ENCODE measurements at places on chromosomes 16 and 17. TPM values are rescaled to one million over a fixed set of nuclear protein-coding genes. Genes with fewer than 3 reads are reported as not detected.

DNA sequence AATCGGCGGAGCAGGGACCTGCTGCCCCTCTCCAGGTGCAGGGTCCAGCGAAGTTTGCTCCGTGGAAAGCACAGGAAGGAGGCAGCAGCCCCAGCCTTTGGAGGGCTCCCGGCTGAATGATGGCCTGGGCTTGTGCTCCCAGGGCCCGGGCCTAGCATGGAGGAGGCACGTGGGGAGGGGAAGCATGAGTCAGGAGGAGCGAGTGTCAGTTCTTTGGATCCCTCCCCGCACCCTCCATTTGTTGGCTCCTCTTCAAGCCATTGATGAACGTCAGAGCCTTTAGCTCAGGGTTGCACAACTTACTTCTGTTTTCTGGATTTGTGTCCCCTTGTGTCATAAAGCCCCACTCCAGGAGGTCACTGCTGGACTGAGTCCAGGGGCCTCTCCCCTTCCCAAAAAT lies 25.8 kb downstream of the TTYH2 start:
- DNase-seq, result peak; percentile 53

- no peak for DNase-seq
These were observed 10.9 kb downstream of the SLC9A5 start for GRCh38 chr16:67259705-67260104.

DNA sequence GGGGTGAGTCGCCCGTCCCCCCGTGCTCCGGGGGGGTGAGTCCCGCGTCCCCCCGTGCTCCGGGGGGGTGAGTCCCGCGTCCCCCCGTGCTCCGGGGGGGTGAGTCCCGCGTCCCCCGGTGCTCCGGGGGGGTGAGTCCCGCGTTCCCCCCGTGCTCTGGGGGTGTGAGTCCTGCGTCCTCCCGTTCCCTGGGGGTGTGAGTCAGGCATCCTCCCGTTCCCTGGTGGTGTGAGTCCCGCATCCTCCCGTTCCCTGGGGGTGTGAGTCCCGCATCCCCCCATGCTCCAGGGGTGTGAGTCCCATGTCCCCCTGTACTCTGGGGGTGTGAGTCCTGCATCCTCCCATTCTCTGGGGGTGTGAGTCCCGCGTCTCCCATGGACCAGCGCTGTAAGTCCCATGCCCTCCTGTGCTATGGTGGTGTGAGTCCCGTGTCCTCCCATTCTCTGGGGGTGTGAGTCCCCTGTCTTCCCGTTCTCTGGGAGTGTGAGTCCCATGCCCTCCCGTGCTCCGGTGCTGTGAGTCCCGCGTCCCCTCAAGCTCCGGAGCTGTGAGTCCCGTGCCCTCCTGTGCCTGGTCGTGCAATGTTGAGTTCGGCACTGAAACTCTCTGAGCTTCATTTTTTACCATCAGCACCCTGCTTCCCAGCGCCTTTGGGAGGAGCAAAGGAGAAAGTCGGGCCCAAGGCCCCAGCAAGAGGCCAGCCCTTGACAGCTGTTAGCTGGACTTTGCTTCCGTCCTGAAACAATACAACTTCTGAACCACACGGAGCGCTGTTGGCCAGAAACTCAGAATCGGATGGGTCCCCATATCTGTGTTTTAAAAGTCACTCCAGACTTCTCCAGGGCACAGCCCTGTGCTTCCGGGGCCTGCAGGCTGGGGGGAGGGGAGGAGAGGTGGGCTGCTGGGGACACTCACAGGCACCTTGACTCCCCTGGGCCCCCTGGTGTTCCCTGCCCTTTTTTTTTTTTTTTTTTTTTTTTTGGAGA lies 11.5 kb upstream of the ZC3H18 start:
- DNase-seq, result peak; percentile 91

- no peak for DNase-seq
These were observed 59.4 kb downstream of the CLEC19A start for GRCh38 chr16:19344980-19345379.

DNA sequence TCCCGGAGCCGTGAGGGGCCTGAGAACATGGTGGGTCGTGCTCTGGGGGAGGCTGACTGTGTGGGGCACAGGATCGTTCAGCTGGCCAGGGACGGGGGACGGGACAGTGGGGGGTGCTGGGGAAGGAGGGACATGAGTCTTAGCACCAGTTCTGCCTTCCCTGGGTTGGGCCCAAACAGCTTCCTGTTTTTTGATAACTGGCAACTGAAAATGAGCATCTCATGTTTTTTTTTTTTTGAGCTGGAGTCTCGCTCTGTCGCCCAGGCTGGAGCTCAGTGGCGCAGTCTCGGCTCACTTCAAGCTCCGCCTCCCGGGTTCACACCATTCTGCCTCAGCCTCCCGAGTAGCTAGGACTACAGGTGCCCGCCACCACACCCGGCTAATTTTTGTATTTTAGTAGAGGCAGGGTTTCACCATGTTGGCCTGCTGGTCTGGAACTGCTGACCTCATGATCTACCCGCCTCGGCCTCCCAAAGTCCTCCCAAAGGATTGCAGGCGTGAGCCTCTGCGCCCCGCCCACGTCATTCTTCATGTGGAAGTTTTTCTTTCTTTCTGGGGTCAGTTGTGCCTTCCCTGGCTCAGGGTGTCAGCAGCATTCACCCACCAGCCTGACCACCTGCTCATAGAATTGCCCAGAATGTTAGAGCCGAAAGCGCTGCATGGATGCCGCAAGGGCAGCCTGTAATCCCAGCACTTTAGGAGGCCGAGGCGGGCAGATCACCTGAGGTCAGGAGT lies 6.4 kb downstream of the ASPSCR1 start:
- no peak for DNase-seq

GRCh38 chr16:57156351-57156703 lies 29.5 kb downstream of the PSME3IP1 start:
- DNase-seq, result no peak

GRCh38 chr17:61477204-61477834 lies 25.1 kb downstream of the TBX4 start:
- no peak for DNase-seq

GRCh38 chr16:48559462-48560211 lies 50.3 kb downstream of the N4BP1 start:
- no peak for DNase-seq

DNA sequence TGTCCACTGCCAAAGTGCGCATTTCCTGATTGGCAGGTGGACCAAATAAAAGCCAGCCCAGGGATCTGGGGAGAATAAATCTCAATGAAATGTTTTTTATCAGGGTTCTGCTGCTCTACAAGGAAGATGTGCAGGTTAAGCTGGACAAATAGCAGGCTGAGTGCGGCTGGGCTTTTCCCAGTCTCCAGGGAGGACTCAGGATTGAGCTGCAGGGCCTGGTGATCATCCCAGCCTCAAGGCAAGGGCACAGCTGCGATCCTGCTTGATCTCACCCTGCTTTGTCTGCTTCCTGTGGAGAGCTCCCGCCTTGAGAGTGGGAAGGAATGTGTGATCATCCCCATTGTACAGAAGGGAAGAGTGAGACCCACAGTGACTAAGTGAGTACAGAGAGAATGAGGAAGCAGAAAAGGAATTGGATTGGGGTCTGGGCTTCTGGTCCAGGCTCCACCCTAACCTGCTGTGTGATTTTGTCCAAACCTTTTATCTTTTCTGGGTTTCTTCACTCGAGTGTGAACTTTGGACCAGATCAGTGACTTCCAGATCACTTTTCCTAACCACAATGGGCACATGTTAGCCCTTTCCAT lies 75.3 kb upstream of the CRHR1 start:
- no peak for DNase-seq

- no peak for DNase-seq
These were observed 25.2 kb upstream of the SLC5A11 start for GRCh38 chr16:24820522-24820921.

DNA sequence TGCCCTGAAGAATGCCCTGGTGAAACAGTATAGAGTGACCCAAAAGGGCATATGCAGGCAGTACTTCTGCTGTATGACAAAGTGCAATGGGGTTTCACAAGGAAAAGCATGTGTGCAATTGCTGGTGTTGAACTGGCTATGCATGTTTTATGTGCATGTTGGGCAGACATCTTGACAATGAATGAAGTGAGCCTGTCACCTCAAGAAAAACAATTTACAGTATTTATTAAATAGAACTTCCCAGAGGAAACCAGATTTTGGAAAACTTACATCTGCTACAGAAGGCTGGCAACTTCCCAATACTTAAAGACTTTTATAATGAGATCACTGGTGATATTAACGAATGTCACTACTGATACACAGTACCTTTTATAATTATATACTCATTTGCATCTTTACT lies 30.6 kb downstream of the C17orf67 start:
- DNase-seq, result no peak

DNA sequence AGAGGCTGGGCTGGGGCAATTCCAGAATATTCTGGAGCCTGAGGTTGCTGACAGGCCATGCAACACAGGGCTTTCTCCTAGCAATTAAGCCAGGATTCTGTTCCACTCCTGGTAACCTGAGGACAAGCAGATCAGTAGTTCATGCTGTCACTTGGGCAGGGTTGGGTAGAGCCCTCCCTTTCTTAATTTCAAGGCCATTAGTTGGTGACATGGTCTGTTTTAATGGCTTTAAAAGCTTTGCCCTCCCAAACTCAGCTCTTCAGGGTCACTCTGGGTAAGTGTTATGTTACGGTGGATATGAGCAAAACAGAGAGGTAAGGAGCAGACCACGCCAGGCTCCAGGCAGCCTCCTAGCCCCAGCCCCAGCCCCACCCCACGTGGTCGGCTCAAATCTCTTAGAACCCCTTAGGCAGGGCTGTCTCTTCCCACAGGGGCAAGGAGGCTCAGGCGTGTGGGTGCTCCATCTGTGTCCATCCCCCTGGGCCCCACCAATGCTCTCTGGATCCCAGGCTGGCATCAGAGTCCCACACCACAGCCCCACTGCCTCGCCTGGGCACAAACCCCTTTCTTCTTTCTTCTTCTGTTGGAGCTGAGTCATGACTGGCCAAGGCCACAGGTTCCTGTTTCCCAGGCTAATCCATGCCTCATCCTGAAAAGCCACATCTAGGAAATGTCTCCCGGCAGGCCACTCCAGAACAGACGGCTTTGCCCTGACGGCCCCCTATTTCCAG lies 27.5 kb downstream of the CEP295NL start:
- no peak for DNase-seq

- DNase-seq, result no peak
These were observed 4.4 kb downstream of the EPN3 start for GRCh38 chr17:50536683-50537646.

DNA sequence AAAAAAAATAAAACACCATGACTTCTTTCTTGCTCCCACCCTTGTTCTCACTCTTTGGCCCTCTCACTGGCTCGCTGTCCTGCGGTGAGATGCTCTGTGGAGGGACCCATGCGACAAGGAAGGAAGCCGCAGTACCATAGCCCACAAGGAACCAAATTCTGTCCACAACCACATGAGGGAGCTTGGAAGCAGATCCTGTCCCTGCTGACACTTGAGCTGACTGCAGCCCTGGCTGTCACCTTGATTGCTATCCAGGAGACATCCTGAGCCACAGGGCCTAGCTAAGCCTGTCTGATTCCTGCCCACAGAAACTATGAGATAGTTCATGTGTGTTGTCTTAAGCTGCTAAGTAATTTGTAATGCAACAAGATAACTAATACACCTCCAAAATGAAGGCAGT lies 4.8 kb upstream of the MT2A start:
- DNase-seq, result peak; percentile 48

GRCh38 chr16:85936816-85937215 lies 37.9 kb downstream of the IRF8 start:
- DNase-seq, result no peak

GRCh38 chr17:57559226-57559625 lies 185.9 kb downstream of the CCDC182 start:
- no peak for DNase-seq

DNA sequence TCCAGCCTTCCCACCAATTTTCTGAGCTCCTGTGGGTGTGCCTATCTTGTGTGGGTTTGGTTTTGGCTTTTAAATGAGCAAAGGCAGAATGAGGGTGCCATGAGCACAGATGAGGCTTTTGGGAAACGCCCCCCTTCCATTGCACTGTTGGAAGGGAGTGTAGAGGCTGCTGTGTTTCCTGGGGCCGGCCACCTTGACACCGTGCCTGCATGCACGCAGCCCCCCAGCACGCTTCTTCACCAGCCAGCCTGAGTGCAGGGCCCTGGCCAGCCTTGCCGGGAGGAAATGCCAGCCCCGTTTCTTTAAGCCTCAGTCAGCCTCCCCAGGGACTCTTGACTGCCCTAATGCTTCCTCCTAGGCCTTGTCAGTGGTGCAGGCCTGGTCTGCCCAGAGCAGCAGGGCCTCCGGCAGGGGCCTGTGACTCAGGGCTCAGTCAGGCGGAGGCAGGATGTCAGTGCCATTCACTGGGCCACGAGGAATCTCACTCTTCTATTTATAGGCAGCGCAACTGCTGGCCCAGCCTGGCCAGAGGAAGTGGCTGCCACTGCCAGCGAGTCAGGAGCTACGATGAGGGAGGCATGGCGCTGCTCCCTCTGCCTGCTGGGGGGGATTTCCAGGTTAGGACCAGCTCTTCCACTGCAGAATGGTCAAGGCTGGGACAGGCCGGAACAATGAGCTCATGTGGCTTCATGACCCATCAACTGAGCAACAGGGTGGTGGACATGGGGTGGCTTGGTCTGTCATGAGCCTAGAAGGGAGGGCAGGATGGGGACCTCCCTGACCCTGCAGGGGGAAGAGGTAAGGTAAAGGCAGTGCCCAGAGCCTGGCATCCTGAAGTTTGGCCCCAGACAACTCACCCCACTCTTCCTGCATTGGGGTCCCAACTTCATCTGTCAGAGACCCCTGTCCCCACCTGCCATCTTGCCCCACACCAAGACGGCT lies 205.2 kb downstream of the RAB11FIP4 start:
- peak; percentile 64 for DNase-seq

- no peak for DNase-seq
These were observed 30.0 kb downstream of the CRAMP1 start for GRCh38 chr16:1642148-1642547.

DNA sequence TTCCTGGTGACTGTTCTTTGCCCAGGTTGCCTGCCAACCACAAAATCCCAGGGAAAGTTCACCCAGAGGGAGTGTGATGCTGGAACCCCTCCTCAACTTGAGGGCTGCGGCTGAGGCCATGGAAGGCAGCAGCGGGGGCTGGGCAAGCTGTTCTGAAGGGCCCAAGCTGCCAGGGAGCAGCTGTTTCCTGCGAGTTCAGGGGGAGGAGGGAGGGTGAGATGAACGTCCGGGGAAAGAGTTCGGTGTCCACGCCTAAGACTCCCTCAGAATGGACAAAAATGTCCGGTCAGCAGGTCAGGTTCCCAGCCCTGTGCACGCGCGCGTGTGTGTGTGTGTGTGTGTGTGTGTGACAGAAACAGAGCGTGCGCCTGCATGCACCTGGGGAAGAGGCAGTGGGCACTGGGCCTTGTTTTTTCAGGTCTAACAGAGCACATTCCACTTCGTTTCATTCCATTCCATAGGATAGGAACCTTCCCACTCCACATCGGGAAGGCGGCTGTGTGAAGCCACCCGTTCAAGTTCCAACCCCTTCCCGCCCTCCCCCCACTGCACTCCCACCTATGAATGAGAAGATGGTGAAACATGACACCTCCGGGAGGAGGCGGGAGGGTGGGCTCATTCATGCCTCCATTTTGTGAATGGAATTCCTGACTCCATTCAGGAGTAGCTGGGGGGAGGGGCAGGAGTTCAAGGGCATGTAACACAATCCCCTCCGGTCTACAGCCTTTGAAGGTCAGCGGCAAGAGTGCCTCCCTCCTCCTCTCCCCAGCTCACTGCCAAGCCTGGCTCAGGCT lies 15.7 kb downstream of the ETV4 start:
- no peak for DNase-seq

Gene MYCBPAP
- total RNA-seq, result 2.8 TPM

Gene KRTAP1-5
- not detected for total RNA-seq

Gene ACAP1
- 9.0 TPM for total RNA-seq

Gene KCNJ2
- total RNA-seq, result 25.8 TPM

Gene OR1F1
- not detected for total RNA-seq

Gene GAA
- total RNA-seq, result 44.4 TPM

Gene TBC1D3C
- total RNA-seq, result not detected

Gene HS3ST3B1
- total RNA-seq, result 1.7 TPM

Gene APRT
- 112 TPM for total RNA-seq

Gene USP6
- 0.08 TPM for total RNA-seq

Gene MARVELD3
- 112 TPM for total RNA-seq
